ENCODE measurements at places on chromosomes 5 and 9. TPM values are rescaled to one million over a fixed set of nuclear protein-coding genes. Genes with fewer than 3 reads are reported as not detected.

GRCh38 chr9:81497091-81497490, 192.3 kb downstream of the TLE1 start:
- no peak for DNase-seq

- no peak for DNase-seq
Measured at GRCh38 chr5:149379177-149379761, at the start of gene IL17B. Gene IL17B (minus strand): TSS chr5:149379292. CDS start chr5:149379225, 67 bp downstream.

GRCh38 chr9:128298535-128299482, 22.7 kb downstream of the SWI5 start:
- no peak for DNase-seq

DNA sequence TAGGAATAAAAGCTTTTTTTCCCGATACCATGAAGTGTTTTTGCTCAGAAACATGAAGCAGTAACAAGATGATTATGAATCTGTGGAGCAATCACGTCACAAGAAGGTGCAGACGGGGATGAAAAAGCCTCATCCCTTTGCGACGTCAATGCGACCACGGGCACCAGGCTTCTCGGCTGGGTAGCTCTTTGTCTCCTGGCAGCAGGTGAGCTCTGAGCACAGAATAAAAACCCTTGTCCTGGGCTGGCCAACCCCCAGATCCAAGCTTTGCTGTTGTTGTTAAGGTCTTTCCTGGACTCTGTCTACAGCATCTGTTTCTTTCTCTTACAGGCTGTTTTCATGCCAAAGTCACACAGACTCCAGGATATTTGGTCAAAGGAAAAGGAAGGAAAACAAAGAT, 113.8 kb downstream of the ANKRD18B start:
- no peak for DNase-seq

DNA sequence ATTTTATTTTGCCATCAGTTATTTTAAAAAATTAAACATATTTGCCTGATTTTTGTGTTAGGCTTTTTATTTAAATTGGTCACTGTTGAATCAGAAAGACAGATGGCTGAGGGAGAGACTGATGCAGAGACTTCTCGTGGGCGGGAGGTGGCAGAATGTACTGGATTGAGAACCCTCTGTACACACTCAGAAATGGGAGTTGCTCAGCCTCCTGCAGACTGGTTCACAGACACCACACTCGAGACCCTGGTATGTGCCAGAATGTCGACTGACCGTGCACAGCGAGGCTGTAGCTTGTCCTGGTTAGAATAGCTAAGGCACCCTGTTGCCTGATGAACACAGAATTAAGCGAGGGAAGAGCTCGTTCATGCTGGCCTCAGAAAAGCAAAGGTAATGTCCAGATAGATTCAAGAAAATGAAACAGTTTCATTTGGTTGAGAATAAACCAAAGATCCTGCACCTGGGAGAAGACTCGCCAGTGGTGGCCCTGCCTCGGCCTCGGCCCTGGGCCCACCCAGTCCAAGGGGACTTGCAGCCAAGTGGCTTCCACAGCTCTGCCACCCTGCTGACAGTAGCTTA, 71.3 kb upstream of the OTULINL start:
- DNase-seq: no peak

DNA sequence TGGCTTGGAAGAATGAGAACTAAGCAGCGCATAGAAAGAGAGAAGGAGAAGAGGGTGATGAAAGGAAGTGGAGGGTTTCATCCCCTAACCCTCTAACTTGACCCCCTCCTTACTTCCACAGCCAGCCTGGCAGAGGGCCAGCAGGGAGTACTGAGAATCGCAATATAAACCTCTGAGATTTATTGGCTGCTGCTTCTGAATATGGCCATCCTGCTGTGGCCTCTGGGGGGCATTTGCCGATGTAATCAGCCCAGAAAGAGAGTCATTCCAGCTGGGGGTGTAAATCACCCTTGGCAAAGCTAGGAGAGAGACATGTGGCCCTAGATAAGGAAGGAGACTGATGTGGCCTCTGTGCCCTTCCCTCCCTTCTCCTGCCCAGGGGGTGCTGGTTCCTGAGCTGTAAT, 960 bp upstream of the GFRA3 start:
- no peak for DNase-seq

DNA sequence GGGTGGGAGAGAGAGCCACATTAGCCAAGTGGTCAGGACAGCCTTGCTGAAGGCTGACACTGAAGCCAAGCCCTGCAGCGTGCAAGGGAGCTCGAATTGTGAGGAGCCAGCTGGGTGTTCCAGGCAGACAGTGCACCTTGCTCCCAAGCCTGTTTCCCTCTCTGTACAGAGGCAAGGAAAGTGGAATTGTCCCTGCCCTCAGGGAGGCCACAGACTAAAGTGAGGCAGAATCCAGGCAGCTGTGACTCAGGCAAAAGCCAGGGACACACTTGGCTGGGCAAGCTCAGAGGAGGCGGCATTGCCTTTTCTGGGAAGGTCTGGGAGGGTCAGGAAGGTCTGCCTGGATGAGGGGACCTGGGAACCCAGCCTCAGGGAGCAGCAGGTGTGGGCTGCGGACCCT, 50.2 kb upstream of the LMX1B start:
- DNase-seq: no peak

DNA sequence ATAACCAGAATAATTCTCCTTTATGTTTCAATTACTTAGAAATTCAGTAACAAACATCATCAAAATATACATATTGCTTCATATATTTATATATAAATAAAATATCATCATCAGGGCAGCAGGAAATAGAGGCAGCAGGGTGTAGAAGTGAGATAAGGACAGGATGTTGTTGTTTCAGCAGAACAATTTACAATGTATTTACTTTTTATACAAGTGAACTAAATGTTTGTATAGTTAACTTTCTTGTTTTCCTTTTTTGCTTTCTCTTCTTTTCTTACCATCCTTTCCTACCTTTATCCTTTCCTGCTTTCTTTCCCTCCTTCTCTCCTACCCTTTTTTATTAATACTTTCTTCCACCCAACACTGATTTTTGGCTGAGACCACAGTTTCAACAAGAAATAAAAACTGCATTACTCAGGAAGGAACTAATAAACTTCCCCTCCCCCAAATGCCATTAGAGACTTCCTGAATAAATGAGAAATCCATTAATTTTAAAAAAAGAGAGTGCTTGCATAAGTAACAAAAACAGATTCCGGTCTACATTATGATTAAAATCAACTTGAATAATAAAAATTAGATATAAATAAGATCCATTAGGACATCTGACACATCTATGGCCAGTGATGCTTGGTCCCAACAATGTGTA, 159.8 kb upstream of the ACOT12 start:
- no peak for DNase-seq

GRCh38 chr5:78746021-78746770, 97.6 kb upstream of the LHFPL2 start:
- no peak for DNase-seq

DNA sequence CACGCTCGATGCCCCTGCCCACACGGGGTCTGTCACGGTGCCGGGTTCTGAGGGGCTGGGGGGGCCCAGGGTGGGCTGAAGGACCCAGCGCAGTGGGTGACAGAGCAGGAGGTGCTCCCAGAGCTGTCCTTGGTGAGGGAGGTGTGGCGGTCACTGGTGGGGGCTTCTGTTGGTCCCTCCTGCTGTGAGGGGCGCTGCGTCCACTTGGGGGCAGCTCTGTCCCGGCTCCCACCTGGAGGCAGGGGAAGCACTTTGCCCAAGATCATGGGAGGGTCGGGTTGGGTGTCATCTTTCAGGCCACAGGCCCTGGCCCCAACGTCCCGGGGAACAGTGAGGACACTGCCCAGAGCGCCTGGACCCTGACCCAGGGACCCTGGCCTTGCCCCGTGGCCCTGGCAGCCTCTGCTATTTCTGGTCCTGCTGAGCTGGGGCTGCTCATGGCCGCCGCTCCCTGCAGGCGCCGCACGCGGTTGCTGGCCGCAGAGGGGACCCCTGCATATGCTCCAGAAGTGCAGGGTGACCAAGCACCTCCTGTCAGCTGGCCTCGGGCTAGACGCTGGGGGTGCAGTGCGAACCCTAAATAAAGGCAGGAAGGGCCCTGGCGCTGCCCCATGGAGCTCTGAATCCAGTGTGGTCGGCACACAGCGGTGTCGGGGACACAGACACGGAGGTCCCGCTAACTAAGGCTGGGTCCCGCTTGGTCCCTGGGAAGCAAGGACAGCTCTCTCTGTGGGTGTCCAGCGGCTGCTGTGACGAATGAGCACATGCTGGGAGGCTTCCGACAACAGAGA, 11.6 kb upstream of the RNU6ATAC start:
- no peak for DNase-seq

DNA sequence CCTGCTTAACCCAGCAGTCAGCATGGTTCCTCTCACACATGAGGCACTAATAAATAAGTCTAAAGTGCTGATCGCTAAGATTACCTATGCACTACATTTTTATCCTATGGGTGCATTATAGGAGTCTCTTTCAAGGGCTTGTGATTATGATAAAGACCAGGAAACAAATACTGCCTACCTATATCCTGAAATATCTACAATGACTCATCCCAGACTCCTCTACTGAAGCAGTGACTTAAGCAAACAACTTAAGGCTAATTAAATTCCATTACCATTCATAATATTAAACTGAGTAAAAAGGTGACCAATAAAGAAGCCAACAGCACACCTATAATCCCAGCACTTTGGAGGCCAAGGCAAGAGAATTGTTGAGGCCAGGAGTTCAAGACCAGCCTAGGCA, 338.4 kb downstream of the DNAH5 start:
- DNase-seq: no peak

DNA sequence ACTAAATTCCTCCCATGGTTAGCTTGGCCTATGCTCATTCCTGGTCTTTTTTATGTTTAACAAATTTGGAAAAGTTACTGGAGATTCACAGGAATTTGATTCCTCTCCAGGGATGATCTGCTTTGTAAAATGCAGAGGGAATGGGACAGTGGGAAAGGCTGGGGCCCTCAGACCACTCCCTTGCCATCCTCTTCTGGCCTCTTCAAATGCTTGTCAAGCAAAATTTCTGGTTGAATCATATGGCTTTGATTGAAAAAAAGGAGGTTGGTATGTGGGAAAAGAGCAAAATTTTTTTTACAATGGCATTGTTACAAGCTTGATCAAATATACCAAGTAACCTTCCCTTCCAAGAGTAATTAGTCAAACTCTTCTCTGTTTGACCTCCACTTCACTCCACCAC, 225.1 kb downstream of the PIK3R1 start:
- DNase-seq: no peak

GRCh38 chr9:17970277-17970676, 391.4 kb downstream of the SH3GL2 start:
- DNase-seq: no peak

DNA sequence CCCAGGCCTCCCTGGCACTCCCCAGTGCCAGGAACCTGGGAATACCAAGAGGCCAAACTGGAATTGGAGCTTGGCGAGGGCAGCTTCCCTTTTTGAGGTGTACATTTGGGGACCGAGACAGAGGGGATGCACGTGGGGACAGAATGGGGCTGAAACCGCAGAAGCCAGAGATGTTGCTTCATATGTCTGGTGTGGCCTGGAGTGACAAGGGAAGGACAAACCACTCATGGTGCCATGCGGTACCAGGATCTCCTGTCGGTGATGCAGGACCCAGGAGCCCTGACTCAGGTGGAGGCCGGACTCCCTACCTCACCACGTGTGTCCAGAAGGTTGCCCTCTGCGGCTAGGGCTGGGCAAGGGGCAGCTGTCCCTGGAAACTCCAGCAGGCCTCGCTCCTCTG, 4.0 kb upstream of the CSF2 start:
- no peak for DNase-seq

- no peak for DNase-seq
Measured at GRCh38 chr9:10793306-10793705, 180.5 kb upstream of the PTPRD start.

GRCh38 chr9:129386812-129387177, 208.7 kb upstream of the IER5L start:
- DNase-seq: no peak

DNA sequence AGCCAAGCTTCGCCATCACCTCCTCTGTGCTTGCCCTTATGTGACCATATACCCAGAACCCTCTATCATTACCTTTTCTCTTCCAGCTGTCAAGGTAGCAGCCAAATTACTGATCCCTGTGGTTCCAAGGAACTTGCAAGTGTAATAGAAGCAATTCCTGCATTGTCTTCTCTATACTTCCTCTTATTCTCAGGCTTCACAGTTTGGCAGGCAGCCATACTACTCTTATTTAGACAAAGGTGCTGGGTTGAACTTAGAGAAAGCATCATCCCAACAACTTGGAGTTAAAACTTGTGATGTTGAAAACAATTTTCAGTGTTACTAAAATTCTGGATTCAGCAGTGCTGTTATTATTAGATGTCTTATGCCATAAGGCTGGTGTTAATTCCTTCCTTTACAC, 93.2 kb downstream of the NLN start:
- DNase-seq: no peak

DNA sequence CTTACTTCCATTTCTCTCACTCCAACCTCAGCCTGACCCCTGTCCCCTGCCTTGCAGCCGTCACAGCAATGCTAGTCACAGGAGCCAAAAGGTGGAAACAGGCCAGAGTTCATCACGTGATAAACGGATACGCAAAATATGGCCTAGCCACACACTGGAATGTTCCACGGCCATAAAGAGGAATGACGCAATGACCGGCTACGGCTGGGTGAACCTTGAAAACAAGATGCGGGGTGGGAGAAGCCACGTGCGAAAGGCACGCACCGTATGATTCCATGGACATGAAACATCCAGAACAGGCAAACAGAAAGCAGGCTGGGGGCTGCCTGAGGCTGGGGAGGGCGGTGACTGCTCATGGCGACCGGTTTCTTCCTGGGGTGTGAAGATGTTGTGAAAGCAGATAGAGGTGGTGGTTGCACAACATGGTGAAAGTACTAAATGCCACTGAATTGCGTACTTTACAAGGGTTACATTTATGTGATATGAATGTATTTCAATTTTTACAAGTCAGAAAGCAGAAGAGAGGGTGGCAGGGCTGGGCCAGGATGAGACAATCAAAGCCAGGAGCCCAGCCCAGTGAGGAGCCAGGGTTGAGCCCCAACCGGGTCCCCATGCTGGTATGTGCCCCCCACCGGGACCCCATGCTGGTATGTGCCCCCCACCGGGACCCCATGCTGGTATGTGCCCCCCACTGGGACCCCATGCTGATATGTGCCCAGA, 117.8 kb upstream of the SARDH start:
- DNase-seq: no peak

DNA sequence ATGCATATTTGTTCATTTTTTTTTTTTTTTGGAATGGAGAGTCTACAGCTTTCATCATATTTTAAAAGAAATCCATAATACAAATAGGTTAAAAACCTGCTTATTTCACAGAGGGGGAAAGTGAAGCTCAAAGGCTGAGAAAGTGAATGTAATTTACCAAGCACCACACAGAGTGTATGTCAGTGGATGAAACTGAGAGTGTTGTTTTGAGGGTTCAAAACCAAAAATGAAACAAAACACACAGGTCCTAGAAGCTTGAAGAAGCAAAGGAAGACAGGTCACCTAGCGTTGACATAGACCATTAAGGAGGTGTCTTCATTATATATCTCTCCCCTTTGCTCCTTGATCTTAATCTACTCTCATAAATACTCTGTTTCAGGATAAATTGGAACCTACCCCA, 7.5 kb downstream of the NMUR2 start:
- DNase-seq: no peak

The C5orf52 gene
- not detected for total RNA-seq

The AK8 gene
- 1.7 TPM for total RNA-seq

The OR2K2 gene
- total RNA-seq: not detected

The OR13C3 gene
- not detected for total RNA-seq

The LAMC3 gene
- 5.8 TPM for total RNA-seq

The BNC2 gene
- 2.7 TPM for total RNA-seq

The ZNF366 gene
- total RNA-seq: 5.3 TPM

The PCDHAC2 gene
- 29.2 TPM for total RNA-seq

The PLCXD3 gene
- total RNA-seq: 15.6 TPM

The UQCRQ gene
- 206 TPM for total RNA-seq

Measured in dorsolateral prefrontal cortex (tissue), 122 donors.